ENCODE measurements at places on chromosomes 7 and 10.

DNA sequence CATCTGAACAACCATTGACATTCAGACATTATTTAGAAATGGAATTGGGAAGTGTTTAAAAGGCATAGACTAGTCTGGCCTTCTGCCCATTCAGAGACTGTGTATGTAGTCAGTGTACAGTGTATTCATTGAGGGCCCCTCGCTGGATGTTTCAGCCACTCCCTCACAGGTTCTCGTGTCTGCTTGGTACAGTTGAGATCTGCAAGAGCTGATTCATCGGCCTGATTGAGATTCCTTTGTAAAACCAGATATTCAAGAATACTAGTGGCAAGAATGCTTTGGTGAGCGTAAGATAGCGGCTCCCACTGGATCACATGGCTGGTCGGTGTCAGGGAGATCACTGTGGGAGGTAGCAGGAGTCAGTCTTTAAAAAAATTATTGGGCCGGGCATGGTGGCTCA lies 119.5 kb downstream of the TCF7L2 start:
- DNase-seq: no peak

DNA sequence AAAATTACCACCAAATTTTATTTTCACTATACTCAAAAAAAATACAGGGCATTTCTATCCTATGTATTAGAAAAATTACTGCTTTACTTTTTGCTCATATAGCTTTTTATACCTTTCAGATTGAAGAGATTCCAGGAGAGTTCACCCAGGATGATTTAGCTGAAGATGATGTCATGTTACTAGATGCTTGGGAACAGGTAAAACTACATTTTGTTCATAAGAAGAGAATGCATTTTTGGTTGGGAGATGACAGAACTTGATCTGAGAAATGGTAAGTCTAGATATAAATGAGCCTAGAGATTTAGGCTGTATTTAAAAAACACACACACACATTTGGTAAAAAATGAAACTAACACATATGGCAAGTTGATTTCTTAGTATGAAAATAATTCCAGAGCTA lies 38.1 kb upstream of the ARL4A start:
- DNase-seq: no peak

DNA sequence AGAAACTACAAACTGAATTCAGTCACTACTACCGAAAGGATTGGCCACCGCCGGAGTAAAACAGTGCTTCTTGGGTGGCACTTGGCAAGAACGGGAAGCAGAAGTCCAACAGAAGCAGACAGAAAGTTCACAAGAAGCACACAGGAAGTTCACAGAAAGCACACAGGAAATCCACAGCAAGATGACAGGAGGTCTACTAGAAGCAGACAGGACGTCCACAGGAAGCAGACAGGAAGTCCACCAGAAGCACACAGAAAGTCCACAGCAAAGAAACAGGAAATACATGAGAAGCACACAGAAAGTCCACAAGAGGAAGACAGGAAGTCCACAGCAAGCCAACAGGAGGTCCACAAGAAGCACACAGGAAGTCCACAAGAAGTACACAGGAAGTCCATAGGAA lies 399.2 kb upstream of the AUTS2 start:
- no peak for DNase-seq

GRCh38 chr10:74705358-74705980 lies 120.9 kb upstream of the KAT6B start:
- DNase-seq: no peak

DNA sequence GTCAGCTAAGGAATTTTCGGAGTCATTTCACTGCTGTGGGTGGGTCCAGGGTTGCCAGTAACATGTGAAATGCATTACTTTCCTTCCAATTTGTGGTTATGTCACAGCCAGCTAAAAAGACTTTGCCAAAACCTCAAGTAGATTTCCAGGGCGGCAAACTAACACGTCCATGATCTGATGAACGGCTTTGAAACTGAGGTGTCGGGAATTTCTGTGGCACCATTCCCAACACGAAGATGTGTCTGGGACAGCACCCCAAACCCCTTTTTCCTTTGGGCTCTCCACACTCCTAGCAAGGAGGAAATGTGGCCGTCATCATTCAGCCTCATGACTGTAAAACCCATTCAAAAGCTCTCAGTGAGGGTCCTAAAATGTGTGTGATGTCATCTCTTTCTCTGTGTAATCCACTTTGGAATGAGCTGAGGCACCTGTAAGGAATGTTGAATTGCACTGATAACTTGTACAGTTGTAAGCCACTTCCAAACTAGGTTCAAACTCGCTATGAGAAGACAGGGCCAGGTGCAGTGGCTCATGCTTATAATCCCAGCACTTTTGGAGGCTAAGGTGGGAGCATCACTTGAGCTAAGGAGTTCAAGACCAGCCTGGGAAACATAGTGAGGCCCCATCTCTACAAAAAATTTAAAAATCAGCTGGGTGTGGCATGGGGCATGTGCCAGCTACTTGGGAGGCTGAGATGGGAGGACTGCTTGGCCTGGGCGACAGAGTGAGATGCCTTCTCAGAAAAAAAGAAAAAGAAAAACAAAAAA lies 146.1 kb upstream of the FRMD4A start:
- no peak for DNase-seq

All from stimulated activated CD4-positive, alpha-beta T cell treated with anti-CD3 and anti-CD28 coated beads, Interleukin-1b, Interleukin-23, amount 100 ng/mL, for 1 hour (primary cell).